ENCODE measurements at places on chromosomes 5 and 9.
A peak's percentile ranks its signal among the peaks of the same experiment; 100 is the strongest.

GRCh38 chr5:5886812-5887486, 464.5 kb downstream of the ICE1 start:
- DNase-seq, result peak; percentile 18

DNA sequence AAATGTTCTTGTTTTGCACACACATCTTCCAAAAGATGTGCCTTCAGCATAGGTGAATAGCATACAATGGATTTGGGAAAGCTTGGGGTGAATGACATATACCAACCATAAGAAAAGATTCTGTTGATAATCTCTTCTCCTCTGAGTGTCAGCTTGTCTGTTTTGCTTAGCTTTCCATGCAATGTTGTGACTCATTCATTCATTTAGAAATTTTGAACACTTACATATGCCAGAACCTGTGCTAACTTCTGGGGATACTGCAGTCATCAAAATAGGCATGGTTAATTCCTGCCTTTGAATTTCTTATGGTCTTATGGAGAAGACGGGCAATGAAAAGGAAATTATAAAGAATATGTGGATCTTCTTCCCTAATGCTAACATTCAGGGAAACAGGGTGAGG, 14.1 kb downstream of the ADRB2 start:
- no peak for DNase-seq

- DNase-seq, result no peak
Observed at GRCh38 chr5:124963236-124963919, 216.9 kb upstream of the ZNF608 start.

DNA sequence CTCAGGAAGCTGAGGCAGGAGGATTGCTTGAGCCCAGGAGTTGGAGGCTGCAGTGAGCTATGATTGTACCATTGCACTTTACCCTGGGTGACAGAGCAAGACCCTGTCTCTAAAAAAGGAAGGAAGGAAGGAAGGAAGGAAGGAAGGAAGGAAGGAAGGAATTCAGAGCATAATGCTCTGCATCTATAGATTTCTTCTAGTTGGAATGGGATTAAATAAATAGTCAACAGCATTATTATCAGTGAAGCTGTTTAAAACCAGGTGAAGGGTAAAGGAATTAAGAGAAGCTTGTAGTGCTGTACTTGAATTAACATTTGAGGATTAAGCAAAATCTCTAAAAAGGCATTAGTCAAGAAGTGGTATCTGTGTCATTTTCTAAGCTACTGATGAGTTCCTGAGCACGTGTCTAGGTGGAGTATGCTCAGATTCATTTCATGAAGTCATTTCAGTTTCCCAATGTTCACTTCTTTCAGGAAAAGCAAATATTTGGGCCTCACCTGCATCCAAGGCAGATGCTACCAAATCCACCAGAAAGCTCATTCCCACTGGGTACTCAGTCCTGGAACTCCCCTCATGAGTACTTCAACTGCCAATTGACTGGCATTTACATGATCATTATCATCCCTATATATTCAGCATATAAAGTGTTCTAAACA, 8.4 kb downstream of the PDE6A start:
- no peak for DNase-seq

DNA sequence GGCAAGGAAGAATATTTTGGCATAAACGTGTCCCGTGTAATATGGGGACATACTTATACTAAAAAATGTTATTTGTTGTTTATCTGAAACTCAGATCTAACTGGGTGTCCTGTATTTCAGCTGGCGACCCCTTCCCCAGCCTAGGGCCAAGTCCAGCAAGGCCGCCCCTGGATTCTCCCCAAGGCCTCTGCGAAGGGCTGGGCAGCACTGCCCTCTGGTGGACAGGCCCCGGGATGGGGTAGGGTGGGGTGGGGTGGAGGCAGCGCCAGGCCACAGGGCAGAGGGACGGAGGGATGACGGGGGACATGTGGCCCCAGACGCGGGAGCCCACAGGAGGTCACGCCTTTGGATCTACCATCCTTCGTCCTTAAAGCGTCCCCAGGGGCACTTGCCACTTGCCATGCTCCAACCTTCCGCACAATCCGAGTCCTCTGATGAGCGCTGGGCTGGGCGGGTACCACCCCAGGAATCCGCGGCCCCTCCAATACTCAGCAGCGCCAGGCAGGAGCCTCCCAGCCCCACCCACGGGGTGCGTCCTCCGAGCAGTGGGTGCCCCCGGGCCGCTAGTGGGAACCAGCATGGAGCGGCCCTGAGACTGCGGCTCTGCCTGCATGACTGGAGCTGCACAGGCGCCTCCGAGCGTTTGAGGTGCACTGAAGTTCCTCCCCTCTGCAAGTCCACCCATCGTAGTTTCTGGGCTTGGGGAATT, 7.1 kb upstream of the AGPAT2 start:
- DNase-seq, result no peak

- no peak for DNase-seq
Observed at GRCh38 chr5:51650824-51651223, 267.6 kb downstream of the ISL1 start.

GRCh38 chr9:124342776-124343485, 72.3 kb downstream of the PSMB7 start:
- no peak for DNase-seq

GRCh38 chr9:88218726-88219125, 80.5 kb upstream of the SPATA31C2 start:
- DNase-seq, result no peak

- DNase-seq, result no peak
Observed at GRCh38 chr9:124297551-124297901, 39.8 kb downstream of the NEK6 start.

DNA sequence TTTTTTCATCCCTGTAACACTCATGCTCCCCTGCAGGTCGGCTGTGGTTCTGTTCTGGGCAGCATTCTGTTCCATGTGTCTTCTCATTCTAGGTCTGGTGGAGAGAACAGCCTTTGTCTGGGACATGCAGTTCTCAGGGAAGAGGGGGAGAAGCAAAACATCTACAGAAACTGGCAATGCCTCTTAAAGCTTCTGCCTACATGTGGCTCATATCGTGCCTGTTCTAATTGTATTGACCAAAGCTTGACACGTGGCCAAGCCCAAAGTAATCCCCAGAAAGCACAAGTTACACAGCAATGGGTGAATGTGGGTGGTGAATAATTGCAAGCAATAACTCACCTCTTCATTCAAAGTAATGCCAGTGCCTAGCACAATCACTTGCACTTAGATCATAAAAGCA, 218.2 kb upstream of the IL12B start:
- no peak for DNase-seq

All from thymus (tissue), 14 donors.